ENCODE measurements at places on chromosomes 1 and 21.

GRCh38 chr1:205396967-205397616 is 24.8 kb downstream of the LEMD1 start:
- no peak for DNase-seq

DNA sequence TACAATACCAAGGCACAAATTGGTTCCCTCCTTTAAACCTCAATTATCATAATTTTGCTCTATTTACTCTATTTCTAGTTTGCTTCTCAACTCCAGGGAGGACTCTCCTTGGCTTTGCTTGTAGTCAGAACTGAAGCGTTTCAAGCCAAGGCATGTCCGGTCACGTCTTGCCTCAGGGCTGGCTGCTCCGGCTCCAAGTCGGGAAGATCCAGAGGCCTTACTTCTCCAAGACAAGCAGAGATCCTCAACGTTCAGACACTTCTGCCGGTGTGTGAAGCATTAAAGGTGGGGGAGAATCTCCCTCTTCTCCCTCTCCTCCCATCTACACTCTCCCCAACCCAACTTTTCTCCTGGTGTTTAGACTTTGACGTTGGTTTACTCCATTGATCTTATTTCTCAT is 7.2 kb upstream of the HHAT start:
- no peak for DNase-seq

- DNase-seq, result no peak
These were observed 39.3 kb downstream of the PLPPR5 start for GRCh38 chr1:98965394-98965793.

DNA sequence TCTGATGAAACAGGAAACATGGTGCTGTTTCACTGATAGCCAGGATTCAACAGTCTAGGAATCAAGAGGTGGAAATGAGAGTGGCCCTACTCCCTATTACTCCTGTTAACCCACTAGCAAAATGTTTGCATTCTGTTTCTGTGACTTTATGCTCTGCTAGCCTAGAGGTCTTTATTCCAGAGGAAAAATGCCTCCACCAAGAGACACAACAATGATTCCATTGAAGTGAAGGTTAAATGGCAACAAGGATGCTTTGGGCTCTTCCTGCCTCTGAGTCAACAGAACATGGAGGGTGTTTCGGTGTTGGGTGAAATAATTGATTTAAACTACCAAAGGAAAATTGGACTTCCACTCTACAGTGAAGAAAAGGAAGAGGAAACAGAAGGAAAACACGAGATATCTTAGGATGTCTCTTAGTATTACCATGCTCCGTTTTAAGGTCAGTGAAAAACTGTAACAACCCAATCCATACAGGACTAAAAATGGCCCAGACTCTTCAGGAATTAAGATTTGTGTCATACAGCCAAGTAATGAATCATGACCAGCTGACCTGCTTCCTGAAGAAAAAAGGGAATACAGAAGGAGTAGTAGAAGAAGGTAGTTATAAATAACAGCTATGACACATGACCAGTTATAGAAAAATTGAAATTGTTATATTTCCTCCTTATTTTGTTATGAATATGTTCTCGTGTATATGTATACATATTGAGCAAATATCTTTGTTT is 1237.8 kb downstream of the NCAM2 start:
- DNase-seq, result no peak

- DNase-seq, result no peak
These were observed 152.7 kb upstream of the CAMK1G start for GRCh38 chr1:209430821-209431259.

DNA sequence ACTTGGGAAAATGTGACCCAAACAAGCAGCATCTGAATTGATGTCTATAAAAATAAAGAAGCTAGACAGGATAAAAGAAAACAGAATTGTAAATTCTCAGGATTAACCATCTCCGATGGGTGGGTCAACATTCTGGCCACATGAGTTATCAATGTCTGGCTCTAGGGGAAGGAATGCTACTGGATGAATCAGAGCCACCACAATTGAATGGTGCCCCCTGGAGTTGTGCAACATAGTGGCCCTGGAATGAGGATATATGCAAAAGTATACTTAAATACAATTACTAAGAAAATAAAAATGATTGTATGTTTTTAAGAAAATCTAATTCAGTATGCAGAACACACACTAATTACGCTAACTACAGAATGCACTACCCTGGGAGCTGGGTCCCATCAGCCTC is 185.6 kb downstream of the TGFBR3 start:
- no peak for DNase-seq

DNA sequence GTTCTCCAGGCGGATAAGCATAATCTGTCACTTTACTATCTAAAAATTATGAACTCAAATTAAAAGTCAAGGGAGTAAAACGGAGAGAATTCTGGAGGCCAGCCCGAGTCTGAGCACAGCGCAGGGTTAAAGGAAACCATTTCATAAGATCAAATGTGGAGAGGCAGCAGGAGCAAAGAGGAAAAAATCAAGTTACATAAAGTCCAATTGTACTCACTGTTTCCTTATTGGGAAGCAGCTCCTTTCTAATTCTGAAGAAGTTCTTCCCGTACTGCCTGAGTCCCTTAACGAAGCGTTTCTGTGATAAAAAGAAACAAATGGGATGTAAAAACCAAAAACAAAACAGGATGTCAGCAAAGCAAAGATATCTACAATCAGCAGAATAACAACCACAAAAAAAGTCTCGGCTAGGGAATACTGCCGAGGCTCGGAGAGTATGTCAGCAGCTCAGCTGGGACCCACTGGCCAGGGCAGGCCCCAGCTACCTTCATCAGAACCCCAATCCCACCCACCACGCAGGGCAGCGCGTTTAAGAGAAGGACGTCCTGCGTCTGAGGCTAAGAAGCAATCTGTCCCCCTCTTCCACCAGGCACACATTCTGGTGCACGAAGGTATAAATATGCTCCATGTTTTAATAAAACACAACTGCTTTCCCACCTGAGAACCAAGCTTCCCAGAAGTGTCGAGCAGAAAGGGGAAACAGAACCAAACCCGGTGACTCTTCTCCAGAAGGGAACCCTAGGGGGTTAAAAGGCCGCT is 104.8 kb downstream of the SLC45A1 start:
- DNase-seq, result no peak

DNA sequence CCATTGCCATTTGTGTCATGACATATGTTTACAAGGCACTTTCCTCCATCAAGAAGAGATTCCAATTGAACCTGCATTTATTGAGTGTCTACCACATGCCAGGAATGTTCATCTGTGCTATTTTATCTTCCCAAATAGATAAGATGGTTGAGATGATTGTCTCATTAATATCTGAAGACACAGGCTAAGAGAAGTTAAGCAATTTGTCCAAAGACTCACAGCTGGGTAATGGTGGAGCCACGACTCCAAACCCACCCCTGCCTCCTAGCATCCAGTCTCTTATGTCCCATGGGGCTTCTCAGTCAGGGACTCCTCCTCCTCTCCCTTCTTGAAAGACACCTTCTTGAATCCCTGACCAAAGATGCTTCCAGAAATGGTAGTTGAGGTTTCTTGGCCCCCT is 68.1 kb downstream of the STUM start:
- no peak for DNase-seq

DNA sequence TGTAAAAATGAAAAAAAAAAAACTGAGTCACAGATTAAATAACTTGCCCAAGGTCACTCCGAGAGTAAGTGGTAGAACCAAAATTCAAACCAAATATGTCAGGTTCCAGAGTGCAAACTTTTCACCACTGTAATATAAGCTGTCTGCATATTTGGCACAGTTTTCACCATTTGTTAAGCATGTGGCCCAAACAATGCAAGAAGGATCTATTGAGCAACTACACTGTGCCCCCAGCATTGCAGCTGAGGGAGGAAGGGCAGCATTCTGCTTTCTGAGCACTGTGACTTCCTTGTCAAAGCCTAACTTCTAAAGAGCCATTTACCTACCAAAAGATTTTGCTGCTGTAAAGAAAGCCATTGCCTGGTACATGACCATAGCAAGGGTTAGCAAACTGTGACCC is 133.4 kb downstream of the SYT2 start:
- no peak for DNase-seq

DNA sequence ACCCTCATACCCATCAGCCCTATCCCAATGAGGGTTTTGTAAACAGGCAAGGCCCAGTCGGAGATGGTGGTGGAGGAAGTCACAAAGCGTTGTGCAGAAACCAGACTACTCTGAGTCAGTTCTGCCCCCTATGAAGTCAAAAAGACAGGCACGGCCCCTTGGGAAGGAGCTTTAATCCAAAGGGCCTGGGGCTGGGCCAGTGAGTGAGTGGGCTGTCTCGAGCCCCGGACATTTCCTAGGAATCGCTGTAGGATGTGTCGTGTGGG is 442 bp upstream of the AHCYL1 start:
- no peak for DNase-seq

All from activated CD4-positive, alpha-beta T cell treated with anti-CD3 and anti-CD28 coated beads, Interleukin-2, amount 50 U/mL, for 4 hours (primary cell).